ENCODE measurements at places on chromosomes 2 and 18.

- DNase-seq = no peak
These were observed 7.4 kb downstream of the HDAC4 start for GRCh38 chr2:239393388-239393940.

DNA sequence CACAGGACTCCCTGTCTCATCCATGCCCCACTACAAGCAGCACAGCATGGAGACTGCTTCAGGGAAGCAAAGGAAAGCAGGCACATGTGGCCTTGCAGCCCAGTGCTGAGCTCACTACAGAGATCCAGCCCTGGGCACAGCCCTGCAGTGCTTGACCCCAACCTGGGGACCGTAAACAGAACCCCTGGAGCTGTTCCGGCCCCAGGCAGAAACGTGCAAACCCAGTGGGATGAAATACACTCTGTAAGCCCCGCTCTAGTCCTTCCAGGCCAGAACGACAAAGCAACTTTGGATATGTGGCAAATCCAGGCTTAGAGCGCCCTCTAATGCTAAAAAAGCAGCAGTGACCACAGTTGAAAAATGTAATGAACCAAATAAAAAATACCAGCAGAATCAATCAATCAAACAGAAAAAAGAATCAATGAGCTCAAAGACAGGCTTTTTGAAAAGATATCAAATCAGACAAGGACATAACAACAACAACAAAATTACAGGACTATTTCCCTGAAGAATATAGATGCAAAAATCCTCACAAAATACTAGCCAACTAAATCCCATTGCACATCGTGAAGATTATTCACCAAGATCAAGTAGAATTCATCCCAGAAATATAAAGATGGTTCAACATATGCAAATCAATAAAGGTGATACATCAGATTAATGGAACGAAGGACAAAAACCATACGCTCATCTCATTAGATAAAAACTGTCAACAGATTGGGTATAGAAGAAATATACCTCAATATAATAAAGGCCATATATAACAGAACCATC, 45.6 kb downstream of the ZNF519 start:
- DNase-seq = no peak

DNA sequence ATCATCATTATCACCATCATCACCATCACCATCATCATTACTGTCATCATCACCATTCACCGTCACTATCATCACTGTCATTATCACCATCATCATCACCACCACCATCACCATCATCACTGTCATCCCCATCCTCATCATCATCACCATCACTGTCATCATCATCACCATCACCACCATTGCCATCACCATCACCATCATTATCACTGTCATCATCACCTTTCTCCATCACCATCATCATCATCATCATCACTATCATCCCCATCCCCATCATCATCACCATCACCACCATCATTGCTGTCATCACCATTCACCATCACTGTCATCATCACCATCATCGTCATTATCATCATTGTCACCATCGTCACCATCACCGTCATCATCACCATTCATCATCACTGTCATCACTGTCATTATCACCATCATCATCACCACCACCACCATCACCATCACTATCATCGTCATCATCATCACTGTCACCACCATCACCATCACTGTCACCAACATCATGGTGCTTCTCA, 9.8 kb downstream of the HPCAL1 start:
- DNase-seq = no peak

- DNase-seq = peak; percentile 90
These were observed 6.0 kb upstream of the ALLC start for GRCh38 chr2:3651691-3652648.

DNA sequence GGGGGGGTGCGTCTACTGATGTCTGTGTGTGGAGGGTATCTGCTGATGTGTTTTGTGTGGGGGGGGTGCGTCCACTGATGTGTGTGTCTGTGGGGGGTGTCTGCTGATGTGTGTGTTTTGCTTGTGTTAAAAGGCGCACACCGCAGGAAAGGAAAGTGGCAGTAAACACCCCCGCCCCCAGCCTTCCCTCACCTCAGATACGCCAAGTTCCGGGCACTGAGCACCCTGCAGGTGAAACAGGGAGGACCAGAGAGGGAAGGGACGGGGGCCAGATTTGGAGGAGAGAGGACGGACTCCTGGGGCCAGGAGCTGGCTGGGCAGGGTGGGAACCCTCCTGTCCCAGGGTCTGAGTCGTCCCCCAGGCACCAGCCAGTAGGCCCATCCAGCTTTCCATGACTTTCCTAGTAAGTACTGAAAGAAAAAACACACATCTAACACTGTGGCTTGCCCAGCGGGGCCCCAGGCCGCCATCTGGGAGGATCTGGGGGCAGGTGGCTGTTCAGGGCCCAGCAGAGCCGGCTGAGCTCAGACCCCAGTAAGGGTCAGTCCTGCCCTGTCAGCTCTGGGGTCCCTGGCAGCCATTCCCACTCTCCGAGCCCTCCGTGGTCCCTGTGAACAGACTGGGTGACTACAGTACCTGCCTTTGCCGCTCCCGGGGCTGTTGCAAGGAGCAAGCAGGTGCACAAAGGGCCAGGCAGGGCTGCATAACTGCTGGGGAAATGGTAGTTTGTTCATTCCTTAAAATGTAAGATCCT, 126.9 kb downstream of the NFATC1 start:
- no peak for DNase-seq

DNA sequence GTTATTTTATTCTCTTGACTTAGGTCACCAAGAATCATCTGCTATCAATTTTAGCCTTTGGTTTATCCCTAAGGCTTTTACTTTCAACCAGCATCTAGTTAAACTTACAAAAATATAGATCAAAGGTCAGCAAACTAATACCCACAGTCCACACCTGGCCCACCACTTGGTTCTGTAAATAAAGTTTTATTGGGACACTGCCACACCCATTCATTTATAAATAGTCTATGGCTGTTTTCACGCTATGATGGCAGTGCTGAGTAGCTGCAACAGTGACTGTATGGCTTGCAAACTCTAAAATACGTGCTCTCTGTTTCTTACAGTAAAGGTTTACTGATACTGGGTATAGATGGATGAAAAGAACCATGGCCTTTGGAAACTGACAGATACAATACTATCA, 107.0 kb downstream of the MEP1B start:
- DNase-seq = no peak
